EL (cell line): ENCODE measurements at places on chromosomes 16 and 17.

DNA sequence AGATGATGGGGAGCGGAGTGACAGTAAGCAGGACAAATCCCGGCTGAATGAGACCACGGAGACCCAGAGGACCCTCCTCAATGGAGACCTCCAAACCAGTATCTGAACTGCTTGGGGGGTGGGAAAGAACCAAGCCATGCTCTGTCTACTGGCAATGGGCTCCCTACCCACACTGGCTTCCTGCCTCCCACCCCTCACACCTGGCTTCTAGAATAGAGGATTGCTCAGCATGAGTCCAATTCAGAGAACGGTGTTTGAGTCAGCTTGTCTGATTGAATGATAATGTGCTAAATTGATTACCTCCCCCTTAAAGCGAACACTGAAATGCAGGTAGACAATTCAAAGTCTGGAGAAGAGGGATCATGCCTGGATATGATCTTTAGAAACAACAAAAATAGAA lies 5.5 kb downstream of the SSTR2 start:
- DNase-seq: no peak

DNA sequence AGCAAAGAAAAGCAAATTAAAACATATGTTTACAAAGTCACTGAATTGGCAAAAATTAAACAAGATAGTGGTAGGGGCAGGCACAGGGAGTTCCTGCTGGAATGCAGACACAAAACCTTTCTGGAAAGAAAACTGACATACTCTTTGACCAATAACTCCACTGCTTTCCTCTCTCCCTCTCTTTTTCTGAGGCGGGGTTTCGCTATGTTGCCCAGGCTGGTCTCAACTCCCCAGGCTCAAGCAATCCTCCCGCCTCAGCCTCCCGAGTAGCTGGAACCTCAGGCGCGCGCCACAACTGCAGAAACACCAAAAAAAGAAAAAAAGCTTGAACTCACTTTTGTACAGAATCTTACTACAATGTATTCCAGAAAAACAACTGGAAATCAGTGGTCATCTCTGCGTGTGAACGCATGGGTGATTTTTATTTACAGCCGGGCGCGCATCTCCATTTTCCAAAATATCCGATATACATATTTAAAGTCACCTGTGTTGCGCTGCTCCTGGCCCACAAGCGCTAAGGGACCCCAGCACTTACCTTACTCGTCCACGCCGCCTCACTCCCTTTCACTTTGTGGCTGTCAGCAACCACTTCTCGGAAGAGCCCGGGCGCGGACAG lies 480 bp downstream of the TXNL4B start:
- peak; percentile 78 for DNase-seq

DNA sequence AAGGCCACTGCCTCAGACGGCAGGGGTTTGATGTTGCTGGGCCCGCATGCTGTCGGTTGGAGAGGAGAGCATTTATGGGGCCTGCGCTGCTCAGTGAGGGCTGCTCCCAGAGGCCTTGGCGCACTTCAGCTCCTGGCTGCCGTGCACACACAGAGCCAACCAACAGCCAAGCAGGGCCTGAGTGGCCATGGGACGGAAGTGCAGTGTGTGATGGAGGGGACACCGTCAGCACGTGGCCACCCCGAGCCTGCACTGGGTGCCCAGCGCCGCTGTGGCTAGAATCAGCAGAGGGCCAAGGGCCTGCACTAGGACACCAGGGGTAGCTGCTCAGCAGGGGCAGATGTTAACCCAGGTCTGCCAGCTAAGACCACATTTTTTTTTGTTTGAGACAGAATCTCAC lies 21.8 kb downstream of the KLHL36 start:
- no peak for DNase-seq

DNA sequence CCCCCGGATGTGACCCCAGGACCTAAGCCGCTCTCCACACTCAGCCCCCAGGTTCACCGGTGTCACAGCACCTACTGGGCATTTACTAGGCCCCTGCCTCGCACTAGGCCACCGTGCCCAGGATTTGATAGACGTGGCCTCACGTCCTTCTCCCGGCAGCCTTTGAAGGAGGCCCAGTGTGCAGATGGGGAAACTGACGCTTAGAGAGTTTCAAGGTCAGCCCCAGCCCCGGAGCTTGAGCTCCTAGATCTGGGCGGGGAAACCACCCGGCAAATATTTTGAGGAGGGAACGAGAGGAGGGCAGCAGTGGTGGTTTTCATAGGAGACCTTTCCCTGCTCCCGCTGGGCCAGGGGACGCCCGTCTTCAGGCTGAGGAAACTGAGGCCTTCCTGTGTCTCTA lies 10.3 kb downstream of the ZFPM1 start:
- DNase-seq: no peak

- DNase-seq: peak; percentile 72
Observed at GRCh38 chr17:39238311-39238972, 12.7 kb upstream of the STAC2 start.

DNA sequence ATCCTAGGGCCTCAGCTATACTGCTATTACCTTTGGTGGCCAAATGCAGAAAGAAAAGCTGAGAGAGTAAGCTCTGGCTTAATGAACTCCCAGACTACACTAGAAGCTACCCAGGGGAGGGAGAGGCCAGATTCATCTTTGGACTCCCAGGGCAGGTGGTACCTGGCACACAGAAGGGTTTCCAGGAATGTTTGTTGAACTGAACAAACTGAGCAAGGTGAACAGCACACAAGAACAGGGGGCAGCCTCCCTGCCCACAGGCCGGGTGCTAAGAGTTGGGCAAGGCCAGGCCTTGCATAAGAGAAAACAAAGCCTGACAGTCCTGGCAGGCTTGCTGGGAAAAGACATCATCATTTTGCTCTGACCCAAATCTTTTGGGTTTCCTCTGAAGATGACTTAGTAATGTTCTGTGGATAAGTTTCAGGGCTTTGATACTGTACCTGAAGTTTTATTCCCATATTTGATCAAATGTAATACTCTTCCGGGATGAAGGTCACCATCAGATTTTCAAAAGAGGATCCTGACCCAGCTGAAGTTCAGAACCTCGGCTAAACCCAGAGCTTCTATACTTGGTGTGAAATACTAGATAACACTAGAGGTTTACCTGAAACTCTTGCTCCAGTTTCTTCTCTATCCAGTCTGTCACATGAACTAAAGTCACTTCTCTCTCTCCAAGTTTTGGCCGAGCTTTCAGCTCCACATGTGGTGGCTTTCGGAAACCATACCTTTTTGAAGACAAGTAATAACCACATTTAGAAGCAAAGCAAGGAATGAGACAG lies 20.5 kb upstream of the ERN1 start:
- DNase-seq: peak; percentile 23

DNA sequence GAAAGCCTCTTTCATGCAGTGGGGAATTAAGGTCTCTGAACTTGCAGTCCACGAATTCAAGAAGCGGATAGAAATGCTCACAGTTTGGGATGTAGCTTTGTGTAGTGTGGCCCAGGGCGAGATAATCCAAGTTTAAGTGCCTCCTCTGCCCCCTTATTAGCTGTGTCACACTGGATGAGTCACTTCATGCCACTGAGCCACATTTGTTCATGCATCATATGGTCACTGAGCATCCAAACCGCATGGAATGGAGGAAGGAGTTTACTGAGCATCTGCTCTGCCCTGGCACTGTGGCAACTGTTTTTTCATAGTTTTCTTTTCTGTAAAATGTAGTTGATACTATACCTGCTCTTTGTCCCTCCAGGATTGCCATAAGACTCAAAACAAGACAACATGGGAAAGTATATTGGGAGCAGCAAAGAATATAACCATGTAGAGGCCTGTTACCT lies 15.1 kb upstream of the DHX8 start:
- DNase-seq: peak; percentile 90

DNA sequence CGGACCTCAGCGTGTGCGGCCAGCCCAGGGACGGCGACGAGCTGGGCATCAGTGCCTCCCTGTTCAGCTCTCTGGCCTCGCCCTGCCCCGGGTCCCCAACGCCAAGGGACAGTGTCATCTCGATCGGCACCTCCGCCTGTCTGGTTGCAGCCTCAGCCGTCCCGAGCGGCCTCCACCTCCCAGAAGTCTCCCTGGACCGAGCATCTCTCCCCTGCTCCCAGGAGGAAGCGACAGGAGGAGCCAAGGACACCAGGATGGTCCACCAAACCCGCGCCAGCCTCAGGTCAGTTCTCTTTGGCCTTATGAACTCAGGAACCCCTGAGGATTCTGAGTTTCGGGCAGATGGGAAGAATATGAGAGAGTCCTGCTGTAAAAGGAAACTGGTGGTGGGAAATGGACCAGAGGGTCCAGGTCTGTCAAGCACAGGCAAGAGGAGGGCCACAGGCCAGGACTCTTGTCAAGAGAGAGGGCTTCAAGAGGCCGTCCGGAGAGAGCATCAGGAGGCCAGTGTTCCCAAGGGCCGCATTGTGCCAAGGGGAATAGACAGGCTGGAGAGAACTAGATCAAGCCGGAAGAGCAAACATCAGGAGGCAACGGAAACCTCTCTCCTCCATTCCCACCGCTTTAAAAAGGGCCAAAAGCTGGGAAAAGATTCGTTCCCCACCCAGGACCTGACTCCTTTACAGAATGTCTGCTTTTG lies 825 bp downstream of the HASPIN start:
- no peak for DNase-seq

DNA sequence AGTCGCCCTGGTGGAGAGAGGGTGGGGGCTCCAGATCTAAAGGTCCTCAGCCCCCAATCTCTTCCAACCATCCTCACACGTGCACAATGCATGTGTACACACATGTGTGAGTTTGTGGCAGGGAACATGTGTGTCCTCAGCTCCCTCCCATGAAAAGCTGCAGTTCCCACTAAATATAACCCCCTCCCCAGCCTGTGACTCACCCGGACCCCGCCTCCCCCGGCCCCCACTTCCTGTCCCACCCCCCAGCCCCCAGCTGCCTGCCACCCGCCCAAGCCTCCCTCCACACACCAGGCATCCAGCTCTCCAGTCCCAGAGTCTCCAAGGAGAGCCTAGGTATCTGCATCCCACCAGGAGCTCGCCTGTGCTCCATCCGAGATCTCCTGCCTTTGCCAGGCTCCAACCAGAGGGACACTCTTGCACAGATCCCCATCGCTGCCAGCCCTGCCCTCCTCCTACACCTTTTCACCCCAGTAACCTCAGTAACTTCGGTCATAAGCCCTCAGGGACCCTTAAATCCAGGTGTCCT lies 3.9 kb downstream of the DLG4 start:
- DNase-seq: no peak

DNA sequence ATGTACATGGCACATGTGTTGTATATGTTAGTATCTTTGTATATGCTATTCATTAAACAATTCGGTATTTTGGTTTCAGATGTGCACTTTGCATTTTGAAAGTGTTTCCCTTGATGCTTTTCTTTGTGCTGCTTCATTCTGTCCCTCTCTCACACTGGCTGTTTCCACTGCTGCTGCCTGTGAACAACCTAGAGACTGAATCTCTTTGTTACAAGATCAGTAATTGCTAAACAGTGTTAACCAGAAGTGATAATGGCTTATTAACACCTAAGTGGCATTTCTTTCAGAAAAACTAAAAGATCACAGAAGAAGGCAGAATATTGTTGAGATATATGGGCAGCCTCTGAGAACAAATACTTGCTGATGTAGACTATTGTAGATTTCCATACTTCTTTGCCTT lies 84.7 kb downstream of the KIF2B start:
- no peak for DNase-seq

DNA sequence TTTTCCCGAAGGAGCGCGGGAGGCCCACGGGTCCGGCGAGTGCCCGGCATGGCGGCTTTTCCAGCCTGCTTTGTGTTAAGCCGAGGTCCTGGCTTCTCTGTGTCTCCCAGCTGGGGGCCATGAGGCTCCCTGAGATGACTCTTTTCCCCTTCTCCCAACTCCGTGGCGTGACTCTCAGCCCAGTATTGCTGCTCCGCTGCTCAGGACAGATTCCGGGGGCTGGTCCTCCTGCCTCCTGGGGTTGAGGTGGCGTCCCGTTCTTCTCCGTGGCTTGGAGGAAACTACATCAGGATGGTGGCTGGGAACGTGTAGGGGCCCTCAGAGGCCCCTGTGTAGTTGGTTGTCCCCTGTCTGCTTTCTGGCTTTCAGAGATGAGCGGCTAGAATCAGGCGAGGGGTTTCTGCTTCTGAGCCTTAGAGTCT lies 951 bp downstream of the GPS1 start:
- DNase-seq: no peak

GRCh38 chr16:26645614-26646013 lies 421.1 kb upstream of the C16orf82 start:
- no peak for DNase-seq

- DNase-seq: no peak
Observed at GRCh38 chr17:79154446-79154845, 79.8 kb downstream of the ENGASE start.

- DNase-seq: no peak
Observed at GRCh38 chr17:32523827-32524552, 37.2 kb downstream of the CDK5R1 start.

- no peak for DNase-seq
Observed at GRCh38 chr17:79411419-79411818, 199.4 kb downstream of the RBFOX3 start.

GRCh38 chr17:29615492-29616299 lies 7.0 kb downstream of the CORO6 start:
- peak; percentile 86 for DNase-seq

- DNase-seq: no peak
Observed at GRCh38 chr17:11221721-11222120, 19.3 kb upstream of the SHISA6 start.

DNA sequence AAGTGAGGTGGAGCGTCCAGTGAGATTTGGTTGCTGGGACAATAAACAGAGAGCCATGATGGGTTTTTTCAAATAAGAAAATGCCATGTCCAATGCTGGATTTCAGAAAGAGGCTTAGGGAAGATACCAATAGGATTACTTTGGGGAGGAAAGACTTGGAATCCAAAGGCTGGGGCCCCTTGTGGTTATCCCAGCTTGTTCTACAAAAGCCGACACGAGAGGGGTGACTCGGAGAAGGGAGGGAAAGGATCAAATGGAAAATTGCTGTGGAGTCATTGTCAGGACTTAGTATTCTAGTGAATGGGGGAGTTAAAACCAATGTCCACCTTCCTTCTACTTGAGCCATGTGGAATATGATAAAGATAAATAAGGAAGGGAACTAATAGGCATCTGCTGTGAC lies 305.5 kb downstream of the SOX9 start:
- no peak for DNase-seq

GRCh38 chr16:6558661-6559060 lies 774.0 kb upstream of the RBFOX1 start:
- no peak for DNase-seq

DNA sequence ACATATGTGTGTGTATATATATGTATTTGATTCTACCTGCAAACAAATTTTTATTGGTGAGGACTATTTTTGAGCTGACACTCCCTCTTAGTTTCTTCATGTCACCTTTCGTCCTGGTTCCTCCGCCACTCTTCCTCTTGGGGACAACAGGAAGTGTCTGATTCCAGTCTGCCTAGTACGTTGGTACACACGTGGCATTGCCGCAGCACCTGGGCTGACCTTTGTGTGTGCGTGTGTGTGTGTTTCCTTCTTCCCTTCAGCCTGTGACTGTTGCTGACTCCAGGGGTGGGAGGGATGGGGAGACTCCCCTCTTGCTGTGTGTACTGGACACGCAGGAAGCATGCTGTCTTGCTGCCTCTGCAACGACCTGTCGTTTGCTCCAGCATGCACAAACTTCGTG lies 29.4 kb upstream of the CACNG5 start:
- DNase-seq: no peak

GRCh38 chr17:79244665-79245064 lies 170.0 kb downstream of the ENGASE start:
- DNase-seq: no peak
